ENCODE measurements at places on chromosomes 12 and 14.

GRCh38 chr12:52306731-52307130 lies 14.5 kb downstream of the KRT83 start:
- no peak for DNase-seq

GRCh38 chr12:78696267-78696666 lies 168.3 kb upstream of the SYT1 start:
- DNase-seq: no peak

- DNase-seq: no peak
Observed at GRCh38 chr12:12938541-12938940, 13.4 kb downstream of the GPRC5D start.

- no peak for DNase-seq
Observed at GRCh38 chr12:24919346-24920001, 29.4 kb downstream of the BCAT1 start.

DNA sequence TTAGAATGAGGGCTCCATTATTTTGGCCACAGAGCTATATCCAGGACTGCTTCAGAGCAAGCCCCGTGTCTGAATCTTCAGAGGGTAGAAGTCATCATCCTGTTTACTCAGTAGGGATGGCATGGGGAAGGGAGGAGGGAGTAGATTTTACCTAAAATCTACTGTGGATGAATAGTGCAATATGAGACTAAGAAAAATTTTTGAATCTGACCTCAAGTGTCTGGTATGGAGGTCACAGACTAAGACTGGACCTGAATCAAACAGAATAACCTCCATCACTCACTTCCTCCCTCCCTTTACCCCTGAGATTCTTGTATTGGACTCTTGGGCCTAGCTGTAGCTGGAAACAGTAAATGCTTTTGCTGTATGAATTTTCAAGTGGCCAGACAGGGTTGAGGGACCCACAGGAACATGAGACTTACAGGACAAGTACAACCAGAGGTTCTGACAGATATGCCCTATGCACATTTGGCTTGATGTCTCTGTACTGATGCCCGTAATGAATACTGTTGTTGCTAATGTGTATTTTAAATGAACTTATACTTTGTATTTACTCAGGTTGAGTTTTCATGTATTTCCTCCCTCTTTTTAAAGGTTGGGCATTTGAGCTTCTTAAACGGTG lies 78.5 kb downstream of the CCDC91 start:
- DNase-seq: no peak

DNA sequence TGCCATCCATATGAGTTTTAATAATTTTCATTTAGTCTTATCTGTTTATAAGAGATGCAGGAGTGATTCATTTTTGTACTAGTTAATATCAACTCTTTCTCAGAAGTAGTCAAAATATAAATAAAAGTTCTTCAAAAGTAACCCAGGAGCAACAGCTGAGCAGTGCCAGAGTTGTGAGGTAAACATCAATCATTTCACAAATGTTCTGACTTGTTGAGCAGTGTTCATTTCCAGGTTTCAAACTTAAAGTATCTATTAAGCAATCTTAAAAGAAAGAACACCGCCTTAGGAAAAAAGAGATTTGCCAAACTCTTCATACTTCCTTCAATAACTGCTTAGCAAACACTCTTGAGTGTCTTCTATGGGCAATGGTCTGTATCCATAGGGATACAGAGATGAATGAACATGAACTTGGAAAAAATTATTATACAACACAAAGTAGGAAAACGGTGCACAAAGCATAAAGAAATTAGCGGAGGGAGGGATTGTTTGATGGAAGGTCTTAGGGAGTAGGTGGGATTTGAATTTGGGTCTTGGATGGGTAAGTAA lies 41.9 kb upstream of the POC1B start:
- no peak for DNase-seq

DNA sequence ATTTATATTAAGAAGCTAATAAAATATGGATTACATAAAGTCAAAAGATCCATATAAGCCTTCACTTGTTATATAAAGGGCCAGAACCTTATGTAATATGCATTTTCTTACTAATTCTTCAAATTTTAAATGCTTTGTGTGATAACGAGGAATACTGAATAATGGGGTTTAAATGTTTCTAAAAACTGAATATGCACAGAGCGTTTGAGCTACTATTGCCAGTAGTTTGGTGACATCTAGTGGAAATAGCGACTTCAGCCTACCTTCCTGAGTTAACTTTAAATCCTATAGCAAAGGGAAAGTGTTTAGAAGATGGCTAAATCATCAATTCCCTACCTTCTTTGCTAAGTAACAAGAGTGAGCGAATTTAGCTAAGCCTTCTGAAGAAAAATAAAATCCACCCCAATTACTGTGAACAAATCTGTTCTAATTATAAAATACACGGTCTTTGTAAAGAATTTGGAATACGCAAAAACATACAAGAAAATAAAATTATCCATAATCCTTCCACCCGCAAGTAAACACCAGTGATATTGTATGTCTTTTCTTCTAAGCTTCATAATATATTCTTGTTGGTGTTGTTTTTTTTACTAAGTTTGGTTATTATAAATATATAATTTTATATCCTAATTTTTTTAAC lies 115.5 kb upstream of the G2E3 start:
- peak; percentile 6 for DNase-seq

GRCh38 chr12:6116471-6117021 lies 7.9 kb downstream of the VWF start:
- DNase-seq: no peak

DNA sequence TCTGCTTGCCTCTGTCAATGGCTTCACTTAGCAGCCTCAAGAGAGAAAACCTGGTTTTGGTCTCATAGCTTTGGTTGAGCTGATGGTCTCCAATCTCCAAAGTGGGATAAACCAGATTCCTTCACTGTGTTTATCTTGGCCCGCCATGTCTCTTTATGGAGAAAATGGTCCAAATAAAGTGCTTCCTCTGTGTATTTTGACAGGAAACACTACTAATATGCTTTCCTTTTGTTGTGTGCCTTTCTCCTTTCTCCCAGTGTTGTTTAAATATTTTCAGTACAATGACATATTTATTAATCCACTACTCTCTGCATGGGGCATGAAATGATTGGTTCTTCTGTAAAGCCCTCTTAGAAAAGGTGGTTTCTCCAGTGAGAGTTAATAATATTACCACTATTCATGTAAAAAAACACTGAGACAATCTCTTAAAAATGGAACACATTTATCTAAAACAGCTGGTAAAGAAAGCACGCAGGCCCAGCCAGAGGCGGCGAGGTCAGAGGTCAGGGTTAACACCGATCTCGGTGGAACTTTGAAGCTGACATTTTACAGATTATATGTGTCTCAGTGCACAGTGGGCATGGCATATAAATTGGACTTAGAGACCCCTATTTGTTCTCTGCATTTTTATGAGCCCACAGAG lies 24.2 kb downstream of the TMEM30B start:
- DNase-seq: peak; percentile 42

Measured in HFF-Myc (cell line).